ENCODE measurements at places on chromosomes 6 and 20. TPM values are rescaled to one million over a fixed set of nuclear protein-coding genes. Genes with fewer than 3 reads are reported as not detected.

The ULBP2 gene
- total RNA-seq, result 3.3 TPM

The MCCD1 gene
- not detected for total RNA-seq

The BMP5 gene
- not detected for total RNA-seq

The SEMG1 gene
- not detected for total RNA-seq

The GLP1R gene
- total RNA-seq, result not detected

The CLIC5 gene
- not detected for total RNA-seq

The TPD52L1 gene
- 21.7 TPM for total RNA-seq

The SLC22A7 gene
- not detected for total RNA-seq

The ECT2L gene
- under 0.01 TPM for total RNA-seq

The VGLL2 gene
- total RNA-seq, result not detected

The SCRT2 gene
- total RNA-seq, result not detected

The MRAP2 gene
- total RNA-seq, result 0.33 TPM

The CLPSL1 gene
- not detected for total RNA-seq

The PRDM13 gene
- total RNA-seq, result not detected

The TRIM40 gene
- total RNA-seq, result not detected

The CALHM5 gene
- 6.8 TPM for total RNA-seq

The CCDC28A gene
- 8.9 TPM for total RNA-seq

The VSX1 gene
- not detected for total RNA-seq

The XKR7 gene
- not detected for total RNA-seq

The MATN4 gene
- not detected for total RNA-seq

The DAAM2 gene
- total RNA-seq, result 3.4 TPM

The AVP gene
- total RNA-seq, result not detected

The IL17A gene
- total RNA-seq, result not detected

The DEFB124 gene
- total RNA-seq, result not detected

The HLA-DQA2 gene
- total RNA-seq, result not detected

The ABHD12 gene
- total RNA-seq, result 25.9 TPM

All from fibroblast of the aortic adventitia (primary cell).